ENCODE measurements at places on chromosomes 5 and 9.

DNA sequence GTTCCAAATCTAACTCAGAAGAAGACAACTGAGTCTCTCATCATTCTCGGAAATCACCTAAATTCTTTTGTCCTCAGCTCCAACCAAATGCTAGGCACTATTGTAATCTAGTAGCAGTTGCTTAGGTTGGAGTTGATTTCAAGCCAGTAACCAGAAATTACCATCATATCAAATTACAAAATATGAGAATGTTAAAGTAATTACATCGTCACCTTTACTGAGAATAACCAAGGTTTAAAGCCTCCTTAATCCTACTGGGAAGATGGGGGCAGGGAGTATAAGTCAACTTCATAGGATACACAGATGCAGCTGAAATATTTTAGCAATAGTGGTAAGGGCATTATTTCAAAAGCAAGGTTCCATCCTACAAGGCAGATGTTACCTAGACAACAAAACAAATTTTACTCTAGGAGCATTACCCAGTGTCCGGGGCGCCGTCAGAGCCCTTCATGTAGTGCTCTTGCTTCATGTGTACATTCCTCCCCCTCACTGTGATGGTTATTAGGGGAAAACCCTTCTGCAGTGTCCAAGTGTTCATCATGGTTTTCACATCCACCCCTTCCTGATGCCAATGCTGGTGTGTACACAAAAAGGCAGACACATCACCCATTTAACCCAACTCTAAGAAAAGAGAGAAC, 19.5 kb downstream of the ERAP1 start:
- no peak for DNase-seq

DNA sequence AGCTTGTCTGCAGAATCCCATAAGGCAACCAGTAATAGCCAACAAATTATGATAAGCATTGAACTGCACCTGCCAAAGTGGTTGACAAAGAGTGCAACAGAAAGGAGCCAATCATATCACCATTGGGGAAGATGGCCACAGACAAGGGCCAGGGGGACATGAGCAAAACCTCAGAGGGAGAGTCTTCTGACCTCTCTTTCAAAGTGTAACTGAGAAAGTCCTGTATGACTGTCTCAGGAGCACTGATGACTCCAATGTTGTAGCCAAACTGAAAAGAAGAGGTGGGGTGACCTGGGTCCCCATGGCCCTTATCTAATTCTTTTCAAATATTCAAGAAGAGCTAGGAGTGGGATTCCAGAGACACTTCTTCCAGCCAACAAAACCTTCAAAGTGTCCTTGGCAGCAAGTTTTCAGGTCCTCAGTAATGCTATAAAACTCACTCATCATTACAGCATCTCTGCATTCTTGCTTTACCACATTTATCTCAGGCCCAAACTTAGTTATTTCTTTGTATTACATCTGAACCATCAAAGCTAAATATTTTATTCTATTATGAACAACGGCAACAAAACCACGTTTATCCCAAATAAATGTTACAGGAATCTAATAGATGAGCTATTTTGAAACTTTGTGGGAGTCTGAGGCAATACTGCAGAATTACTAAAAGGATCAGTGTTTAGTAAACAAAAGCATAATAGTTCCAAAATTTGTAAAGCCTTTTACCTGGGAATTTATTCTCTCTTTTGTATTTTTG, 24.4 kb downstream of the FBLL1 start:
- no peak for DNase-seq

GRCh38 chr9:68953771-68954170, 60.1 kb downstream of the PRKACG start:
- DNase-seq = no peak

DNA sequence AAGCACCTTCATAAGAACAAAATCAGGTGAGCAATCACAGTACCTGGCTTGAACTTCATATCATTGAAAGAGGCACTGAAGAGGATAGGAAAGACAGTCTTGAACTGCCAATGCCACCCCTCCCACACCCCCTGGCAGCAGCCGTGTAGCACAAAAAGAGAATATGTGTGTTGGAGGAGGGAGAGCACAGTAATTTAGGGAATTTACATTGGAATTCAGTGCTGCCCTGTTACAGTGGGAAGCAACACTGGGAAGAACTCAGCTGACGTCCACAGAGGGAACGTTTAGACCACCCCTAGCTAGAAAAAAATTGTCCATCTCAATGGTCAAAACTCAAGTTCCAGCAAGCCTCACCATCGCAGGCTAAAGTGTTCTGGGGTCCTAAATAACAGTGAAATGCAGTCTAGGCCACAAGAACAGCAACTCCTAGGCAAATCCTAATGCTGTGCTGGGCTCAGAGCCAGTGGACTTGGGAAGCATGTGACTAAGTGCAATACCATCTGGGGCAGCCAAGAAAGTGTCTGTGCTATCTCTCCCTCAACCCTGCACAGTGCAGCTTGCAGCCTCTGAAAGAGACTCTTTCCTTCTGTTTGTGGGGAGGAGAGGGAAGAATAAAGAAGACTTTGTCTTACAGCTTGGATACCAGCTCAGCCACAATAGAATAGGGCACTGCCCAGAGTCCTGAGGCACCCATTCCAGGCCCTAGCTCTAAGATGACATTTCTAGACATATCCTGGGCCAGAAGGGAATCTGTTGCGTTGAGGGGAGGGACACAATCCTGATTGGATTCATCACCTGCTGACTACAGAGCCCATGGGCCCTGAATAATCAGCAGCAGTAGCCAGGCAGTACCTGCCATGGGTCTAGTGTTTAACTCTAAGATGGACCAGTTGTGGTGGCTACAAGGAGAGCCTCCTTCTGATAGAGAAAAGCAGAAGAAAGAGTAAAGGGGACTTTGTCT, 62.1 kb upstream of the VLDLR start:
- no peak for DNase-seq

- DNase-seq = no peak
Observed at GRCh38 chr5:130277002-130277401, 372.7 kb downstream of the CHSY3 start.

DNA sequence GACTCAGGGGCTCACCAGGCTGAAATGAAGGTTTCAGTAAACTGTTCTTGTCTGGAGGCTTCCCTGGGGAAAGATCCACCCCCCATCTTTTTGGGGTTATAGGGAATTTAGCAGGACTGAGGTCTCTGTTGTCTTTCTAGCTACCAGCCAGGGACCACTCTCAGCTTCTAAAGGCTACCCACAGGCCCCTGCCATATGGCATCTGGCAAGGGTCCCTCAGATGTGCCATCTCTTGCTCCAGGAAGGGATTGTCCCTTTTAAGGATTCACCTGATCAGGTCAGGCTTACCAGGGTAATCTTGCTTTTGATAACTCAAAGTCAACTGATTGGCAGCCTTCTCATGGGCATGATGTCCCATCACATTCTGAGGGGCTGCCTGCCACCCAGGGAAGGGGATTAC, 65.0 kb downstream of the NSUN2 start:
- no peak for DNase-seq

DNA sequence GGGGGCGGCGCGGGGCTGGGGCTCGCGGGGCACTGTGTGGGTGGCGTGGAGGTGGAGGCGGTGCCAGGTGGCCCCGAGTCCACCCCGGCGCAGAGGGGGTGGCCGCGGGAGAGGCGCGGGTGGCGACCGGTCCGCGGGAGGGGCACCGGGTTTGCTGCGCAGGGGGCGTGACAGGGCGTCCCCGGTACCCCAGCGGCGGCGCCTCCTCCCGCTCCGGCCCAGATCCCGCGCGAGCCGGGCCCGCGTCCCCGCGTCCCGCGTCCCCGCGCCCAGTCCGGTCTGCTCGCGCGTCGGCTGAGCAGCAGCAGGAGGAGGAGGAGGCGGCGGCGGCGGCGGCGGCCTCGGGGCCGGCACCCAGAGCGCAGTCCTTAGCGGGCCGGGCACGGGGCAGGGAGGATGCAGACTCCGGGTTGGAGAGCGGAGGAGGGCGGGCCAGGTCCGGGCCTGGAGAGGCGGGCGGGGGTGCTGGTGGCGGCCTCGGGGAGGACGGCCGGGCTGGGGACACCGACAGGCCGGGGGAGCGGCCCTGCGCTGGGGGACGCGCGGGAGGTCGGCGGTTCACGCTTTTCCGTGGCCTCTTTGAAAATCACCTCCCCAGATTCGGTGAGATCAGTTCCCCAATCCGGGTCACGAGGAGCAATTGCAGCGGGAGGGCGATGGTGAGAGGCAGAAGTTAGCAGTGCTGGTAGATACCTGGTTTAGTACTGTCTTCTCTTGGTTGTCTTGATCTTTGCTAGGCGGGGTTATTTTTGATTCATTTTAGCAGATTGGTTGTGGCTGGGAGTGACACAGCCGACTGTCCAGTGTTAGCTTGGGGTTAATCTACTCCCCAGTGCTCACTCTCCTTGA, 1.7 kb downstream of the TRIO start:
- DNase-seq = no peak

- no peak for DNase-seq
Observed at GRCh38 chr9:137631345-137632229, 12.8 kb downstream of the EHMT1 start.

GRCh38 chr9:122008559-122008958, 84.5 kb downstream of the TTLL11 start:
- DNase-seq = no peak

- no peak for DNase-seq
Observed at GRCh38 chr5:56093970-56094369, 99.2 kb upstream of the IL6ST start.

- no peak for DNase-seq
Observed at GRCh38 chr5:154844809-154845208, 5.6 kb downstream of the FAXDC2 start.

GRCh38 chr5:181198905-181199519, 6.0 kb downstream of the TRIM7 start:
- DNase-seq = no peak

GRCh38 chr5:76351577-76351976, 51.5 kb upstream of the IQGAP2 start:
- no peak for DNase-seq

DNA sequence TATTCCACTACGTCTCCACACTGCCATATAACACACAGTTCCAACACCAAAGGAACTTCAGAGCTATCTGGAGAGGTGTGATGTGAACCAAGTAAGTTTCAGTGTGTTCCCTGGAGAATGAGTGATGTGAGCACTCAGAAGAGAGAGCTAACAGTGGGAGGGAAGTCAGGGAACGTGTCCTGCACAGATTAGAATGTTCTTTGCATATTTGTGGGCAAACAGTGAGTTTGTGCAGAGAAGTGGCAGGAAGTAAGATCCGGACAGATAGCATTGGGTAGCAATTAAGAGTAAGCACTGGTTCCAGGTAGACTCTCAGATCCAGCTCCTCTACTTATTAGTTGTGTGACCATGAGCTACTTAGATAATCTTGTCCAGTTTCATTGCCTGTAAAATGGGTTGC, 206.4 kb downstream of the PDZD2 start:
- DNase-seq = no peak

DNA sequence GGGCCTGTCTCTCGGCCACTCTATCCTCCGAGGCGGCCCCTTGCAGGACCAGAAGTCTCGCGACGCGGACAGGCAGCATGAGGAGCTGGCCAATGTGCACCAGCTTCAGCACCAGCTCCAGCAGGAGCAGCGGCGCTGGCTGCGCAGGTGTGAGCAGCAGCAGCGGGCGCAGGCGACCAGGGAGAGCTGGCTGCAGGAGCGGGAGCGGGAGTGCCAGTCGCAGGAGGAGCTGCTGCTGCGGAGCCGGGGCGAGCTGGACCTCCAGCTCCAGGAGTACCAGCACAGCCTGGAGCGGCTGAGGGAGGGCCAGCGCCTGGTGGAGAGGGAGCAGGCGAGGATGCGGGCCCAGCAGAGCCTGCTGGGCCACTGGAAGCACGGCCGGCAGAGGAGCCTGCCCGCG, 283.5 kb downstream of the ARHGEF28 start:
- DNase-seq = no peak

DNA sequence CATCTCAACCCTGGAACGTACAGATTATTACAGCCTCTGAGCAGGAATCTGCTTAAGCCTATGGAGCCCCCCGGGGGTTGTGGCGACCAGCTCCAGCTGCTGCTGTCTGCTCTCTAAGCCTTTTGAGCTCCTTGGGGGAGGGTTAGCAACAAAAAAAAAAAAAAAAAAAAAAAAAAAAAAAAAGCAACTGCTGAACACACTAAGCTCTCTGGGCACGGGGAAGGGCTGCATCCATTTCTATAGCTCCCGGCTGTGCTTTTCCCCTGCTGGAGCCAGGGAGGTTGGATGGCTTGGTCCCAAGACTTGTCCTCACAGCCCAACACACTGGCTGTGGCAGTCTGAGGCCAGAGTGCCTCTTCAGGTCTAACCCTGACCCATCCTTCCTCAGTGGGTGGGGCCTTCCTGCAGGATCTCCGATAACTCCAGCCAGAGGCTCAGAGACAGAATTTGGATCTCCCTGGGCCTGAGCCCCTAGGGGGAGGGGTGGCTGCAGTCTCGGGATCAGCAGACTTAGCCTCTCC, 82.1 kb downstream of the FBN2 start:
- DNase-seq = no peak

DNA sequence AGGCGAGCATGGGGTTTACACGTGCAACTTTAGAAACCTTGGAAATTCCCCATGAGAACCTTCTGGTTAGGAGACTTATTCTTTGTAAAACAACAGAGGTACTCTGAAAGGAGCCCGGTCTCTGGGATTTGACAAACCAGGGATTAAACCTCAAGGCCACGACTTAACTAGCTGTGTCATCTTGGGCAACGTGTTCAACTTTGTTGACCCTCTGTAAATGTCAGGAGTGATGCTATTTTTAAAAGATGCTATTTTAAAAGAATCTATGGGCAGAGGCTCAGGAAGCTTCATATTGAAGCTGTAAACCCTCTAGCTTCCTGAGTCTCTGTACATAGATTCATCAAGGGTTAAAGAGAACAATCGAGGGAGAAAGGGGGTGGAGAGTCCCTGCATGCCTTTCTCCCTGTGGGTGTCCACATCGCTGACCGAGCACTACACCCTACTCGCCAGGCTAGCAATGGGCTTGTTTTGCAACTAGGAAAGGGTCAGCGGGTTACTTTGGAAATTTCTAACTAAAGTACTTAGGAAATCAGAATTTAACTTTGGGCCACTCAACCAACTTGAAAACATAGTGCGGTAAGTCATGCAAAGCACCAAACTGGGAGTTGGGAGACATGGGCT, 2.1 kb downstream of the SLC36A2 start:
- no peak for DNase-seq

- DNase-seq = no peak
Observed at GRCh38 chr5:108801301-108801700, 53.6 kb downstream of the FER start.

DNA sequence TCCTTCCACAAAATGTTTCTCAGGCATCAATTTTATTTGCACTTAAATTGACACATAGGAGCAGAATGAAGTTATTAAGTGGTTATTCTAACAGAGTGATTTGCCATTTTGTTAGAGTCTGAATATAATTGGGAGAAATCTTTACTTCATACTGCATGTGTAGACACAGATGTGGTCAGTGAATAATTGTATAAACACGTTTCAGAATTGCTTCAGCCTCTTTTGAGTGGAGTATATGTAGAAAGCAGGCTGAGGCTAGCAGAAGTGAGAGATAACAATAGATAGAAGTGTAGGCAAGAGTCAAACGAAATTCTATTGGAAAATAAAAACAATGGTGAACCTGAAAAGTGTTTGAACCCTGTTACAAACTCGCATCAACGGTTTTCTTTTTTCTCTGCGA, 270.7 kb downstream of the TMEM167A start:
- no peak for DNase-seq

DNA sequence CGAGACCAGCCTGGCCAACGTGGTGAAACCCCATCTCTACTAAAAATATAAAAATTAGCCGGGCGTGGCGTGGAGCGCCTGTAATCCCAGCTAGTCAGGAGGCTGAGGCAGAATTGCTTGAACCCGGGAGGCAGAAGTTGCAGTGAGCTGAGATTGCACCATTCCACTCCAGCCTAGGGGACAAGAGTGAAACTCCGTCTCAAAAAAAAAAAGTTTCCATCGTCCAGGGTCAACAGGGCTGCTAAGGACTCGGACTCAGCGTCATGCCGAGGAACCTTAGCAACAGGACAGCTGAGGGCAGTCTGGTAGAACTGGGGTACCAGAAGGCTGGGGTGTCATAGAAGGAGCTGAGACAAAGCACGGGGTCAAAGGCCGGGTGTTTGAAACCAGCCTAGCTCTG, 21.7 kb downstream of the FAM78A start:
- no peak for DNase-seq
